ENCODE measurements at places on chromosomes 2 and 18.

GRCh38 chr2:118837621-118838020 lies 9.8 kb downstream of the EN1 start:
- no peak for DNase-seq

DNA sequence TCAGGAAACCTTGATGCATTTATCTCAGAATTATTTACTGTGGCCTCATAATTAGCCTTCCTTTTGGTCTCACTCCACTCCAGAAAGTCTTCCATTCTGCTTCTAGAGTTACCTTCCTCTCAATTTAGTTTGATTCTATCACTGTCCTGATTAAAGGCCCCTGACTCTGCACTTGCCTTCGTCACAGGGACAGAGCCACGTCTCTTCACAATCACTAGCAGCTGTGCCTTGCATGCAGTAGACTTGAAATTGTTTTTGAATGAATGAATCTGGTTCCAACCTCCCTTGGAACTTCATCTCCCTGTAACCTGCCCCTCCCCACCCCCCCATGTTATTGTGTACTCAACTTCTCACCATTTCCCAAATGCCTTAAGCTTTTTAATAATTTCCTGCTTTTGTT lies 52.4 kb downstream of the OSBPL6 start:
- no peak for DNase-seq

DNA sequence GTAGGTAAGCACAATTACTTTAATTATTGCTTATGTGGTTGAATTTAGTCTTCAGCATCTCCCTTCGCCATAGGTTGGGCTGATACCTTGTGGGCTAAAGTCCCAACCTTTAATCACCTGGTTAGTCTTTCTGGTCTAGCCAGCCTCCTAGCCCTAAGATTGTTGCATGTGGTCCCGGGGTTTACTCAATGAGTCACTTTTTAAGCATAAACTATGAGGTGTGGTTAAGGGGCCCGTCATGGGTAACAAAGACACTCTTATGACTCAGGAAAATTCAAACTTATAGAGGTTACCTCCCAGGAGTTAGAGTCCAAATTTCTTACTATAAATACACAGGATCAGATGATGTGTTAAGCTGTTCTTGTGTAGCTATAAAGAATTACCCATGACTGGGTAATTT lies 841.6 kb downstream of the TRIB2 start:
- DNase-seq: no peak

GRCh38 chr2:46655551-46656436 lies 176.4 kb downstream of the TMEM247 start:
- no peak for DNase-seq

GRCh38 chr2:162244541-162245031 lies 1.3 kb upstream of the FAP start:
- DNase-seq: no peak

DNA sequence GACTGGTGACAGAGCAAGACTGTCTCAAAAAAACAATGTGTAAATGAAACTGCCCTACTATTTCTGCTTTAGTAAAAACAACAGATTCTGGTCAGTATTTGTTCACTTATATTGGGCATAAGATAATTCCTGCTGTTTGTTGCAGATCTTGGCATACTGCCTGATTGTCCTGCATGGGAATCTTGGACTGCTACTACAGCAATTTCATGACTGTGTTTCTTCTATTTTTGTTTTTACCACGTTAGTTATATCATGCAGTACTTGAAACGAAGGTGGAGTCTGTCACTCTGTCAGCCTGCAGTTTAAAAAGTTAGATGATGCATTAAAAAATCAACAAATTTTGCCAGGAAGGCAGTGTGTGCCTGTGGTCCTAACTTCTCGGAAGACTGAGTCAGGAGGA lies 14.2 kb upstream of the CLASP1 start:
- no peak for DNase-seq

DNA sequence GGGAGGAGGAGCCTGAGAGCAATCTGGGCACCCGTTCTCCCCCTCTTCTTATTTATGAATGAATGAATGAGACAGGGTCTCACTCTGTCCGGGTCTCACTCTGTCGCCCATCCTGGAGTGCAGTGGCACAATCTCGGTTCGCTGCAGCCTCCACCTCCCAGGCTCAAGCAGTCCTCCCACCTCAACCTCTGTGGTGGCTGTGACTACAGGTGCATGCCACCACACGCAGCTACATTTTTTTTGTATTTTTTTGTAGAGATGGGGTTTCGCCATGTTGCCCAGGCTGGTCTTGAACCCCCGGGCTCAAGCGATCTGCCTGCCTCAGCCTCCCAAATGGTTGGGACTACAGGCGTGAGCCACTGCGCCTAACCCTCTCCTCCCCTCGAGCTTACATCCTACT lies 198.4 kb downstream of the NEDD4L start:
- DNase-seq: no peak
